Suprapubic skin (tissue), 4 donors: ENCODE measurements at places on chromosomes 7 and 10. TPM values are rescaled to one million over a fixed set of nuclear protein-coding genes. Genes with fewer than 3 reads are reported as not detected.

DNA sequence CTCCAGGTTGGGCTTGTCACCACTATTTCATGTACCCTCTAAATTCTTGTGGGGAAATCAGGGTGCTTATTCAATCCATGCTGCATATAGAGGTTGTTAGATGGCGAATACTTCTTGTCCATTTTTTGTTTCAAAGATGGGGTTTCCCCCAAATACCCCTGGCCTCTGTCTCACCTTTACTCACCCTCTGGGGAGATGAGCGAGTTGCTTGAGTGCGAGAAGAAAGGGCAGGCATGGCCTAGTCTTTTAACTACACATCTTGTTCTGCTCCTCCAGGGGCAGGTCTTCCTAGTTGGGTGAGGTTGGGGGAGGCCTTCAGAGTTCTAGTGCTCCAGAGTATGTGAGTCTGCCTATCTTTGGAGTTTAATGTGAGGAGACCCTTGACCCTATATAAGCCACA is 46.2 kb downstream of the HHEX start:
- no peak overlapping the region for H3K27ac ChIP-seq
- no peaks in the 10 kb centered on the region for H3K27me3 ChIP-seq

- H3K36me3 ChIP-seq: no peaks in the 10 kb centered on the region
- H3K4me1 ChIP-seq: no peaks in the 10 kb centered on the region
- no peak for DNase-seq
- H3K4me3 ChIP-seq: no peak overlapping the region
- H3K27ac ChIP-seq: no peak overlapping the region
- H3K27me3 ChIP-seq: no peaks in the 10 kb centered on the region
Observed at GRCh38 chr10:106941297-106942034, 223.0 kb downstream of the SORCS1 start.

PTF1A gene
- not detected for total RNA-seq

DNA sequence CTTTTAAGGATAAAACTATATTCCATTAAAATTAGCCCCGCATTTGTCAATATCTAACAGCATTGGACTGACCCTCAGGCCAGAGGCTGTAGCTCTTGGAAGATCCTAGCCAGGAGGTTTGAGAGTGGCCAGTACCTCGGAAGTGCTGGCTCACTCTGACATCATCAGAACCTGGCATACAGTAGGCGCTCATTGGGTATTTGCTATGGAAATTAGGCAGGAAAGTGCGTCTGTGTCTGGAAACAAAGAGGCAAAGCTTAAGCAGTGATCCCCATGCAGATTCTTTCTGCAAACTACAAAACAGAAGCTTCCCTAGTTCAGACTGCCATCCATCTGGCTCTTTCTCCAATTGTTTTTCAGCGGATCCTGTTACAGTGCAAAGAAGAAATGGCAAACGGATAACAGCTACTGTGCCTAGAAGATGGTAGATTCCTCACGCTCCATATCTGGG is 1.7 kb upstream of the PRKCQ start:
- no peak overlapping the region for H3K4me3 ChIP-seq
- H3K27me3 ChIP-seq: peaks cover 45% of the 10 kb centered on the region
- no peak overlapping the region for H3K27ac ChIP-seq
- no peaks in the 10 kb centered on the region for H3K36me3 ChIP-seq

GRCh38 chr10:45425621-45426563 is 51.9 kb downstream of the ALOX5 start:
- no peaks in the 10 kb centered on the region for H3K36me3 ChIP-seq
- no peak overlapping the region for H3K4me3 ChIP-seq
- DNase-seq: no peak
- peaks cover 30% of the 10 kb centered on the region for H3K27me3 ChIP-seq

DNA sequence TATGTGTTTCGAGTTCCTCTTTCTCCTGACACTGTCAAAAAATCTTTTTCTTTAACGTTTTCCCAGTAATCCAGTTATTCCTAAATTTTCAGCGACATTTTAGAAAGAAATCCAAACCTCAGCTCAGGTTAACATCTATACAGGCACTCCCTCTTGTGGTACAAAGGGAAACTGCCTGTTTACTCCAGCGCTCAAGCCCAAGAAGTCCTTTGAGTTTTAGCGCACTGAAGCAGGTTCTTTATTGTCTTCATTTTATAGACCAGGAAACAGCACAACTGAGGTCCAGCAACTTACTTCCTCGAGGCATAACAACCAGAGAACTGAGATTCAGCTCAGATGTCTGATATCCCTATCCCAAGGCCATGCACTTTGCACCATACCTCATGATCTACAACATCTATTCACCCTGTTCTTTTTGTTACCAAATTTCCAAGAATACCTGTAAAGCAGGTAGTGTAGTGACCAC is 287.2 kb upstream of the MKLN1 start:
- H3K4me3 ChIP-seq: no peak overlapping the region
- no peaks in the 10 kb centered on the region for H3K27me3 ChIP-seq
- no peak for DNase-seq
- H3K27ac ChIP-seq: peak overlapping the region; percentile 31
- H3K36me3 ChIP-seq: peaks cover 3% of the 10 kb centered on the region
- H3K4me1 ChIP-seq: peaks cover 33% of the 10 kb centered on the region

DNA sequence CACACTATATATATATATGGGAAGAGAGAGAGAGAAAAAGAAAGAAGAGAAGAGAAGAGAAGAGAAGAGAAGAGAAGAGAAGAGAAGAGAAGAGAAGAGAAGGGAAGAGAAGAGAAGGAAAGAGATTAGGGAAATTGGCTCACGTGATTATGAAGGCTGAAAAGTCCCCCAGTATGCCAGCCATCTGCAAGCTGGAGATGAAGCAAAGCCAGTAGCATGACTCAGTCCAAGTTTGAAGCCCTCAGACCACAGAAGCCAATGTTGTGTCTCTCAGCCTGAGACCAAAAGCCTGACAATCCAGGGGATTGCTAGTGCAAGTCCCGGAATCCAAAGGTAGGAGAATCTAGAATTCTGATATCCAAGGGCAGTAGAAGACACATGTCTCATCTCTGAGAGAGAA is 206.3 kb upstream of the PRSS1 start:
- no peak overlapping the region for H3K4me3 ChIP-seq
- no peak for DNase-seq
- no peak overlapping the region for H3K27ac ChIP-seq
- no peaks in the 10 kb centered on the region for H3K36me3 ChIP-seq
- no peaks in the 10 kb centered on the region for H3K4me1 ChIP-seq

DNA sequence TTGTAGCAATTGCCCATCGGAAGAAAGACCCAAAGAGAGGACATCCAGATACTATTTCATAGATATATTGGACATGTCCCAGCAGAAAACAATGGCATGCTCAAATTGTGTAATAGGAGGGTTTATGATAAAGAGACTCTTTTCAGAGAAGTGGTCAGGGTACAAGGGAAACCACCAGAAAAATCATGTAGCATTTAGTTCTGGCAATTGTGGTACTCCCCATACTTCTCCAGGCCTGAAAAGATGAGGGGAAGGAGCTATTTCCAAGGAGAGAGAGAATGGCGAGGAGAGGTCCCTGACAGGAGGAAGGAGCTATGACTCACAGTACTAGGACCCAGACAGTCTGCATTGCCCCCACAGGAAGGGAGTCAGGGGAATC is 68.4 kb upstream of the ADO start:
- H3K27ac ChIP-seq: no peak overlapping the region
- H3K27me3 ChIP-seq: no peaks in the 10 kb centered on the region

GRCh38 chr10:107583974-107584373 is 419.5 kb upstream of the SORCS1 start:
- no peak overlapping the region for H3K27ac ChIP-seq
- H3K4me1 ChIP-seq: no peaks in the 10 kb centered on the region
- H3K4me3 ChIP-seq: no peak overlapping the region
- no peaks in the 10 kb centered on the region for H3K27me3 ChIP-seq
- no peaks in the 10 kb centered on the region for H3K36me3 ChIP-seq
- DNase-seq: no peak

DNA sequence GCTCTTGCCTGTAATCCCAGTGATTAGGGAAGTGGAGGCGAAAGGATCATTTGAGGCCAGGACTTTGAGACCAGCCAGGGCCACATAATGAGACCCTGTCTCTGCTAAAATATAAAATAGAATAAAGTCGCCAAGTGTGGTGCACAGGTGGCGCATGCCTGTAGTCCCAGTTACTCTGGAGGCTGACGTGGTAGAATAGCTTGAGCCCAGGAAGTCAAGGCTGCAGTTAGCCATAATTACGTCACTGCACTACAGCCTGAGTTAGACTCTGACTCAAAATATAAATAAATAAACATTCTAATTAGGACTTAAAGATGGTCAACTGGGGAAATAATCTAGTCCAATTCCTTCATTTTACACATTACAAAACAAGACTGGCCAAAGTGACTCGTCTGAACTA is 768 bp downstream of the CHCHD2 start:
- H3K4me1 ChIP-seq: peaks cover 15% of the 10 kb centered on the region
- H3K27me3 ChIP-seq: no peaks in the 10 kb centered on the region
- peak overlapping the region; percentile 94 for H3K27ac ChIP-seq

AKR1D1 gene
- not detected for total RNA-seq

PARD3 gene
- 165 TPM for total RNA-seq

CHAT gene
- not detected for total RNA-seq

DNA sequence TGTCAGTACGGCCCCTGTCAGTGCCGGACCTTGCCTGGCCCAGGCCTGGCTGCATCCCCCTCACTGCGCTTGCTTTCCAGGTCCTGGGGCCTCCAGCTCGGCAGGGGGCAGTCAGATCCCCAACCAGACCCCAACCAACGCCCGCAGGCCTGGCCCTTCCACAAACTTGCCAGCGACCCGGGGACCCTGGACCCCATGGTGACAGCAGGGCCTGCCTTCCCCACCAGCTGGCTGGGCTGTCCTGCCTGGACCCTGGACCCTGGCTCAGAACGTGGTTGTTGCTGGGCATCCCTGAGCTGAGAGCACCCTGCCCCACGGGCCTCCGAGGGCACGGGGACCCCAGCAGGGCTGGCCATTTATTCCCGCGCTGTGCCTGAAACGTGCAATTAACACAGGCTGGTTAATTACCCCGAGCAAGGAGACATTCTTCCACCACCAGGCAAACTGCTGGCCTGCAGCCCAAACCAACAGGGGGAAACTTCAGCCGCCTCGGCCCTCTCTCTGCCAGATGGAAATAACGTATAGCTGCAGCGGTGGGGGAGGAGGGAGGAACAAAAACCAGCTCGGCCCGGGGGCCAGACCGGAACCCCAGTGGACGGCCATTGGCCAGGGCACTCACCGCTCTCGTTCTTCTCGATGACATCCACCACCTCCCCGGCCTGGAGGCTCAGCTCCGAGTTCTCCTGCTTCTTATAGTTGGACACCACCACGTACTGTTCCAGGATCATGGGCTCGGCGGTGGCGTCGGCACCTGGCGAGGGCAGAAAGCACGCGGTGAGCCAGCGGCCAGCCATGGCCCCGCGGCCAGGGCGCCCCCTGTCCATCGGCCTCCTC is 167.1 kb downstream of the NEURL1 start:
- H3K4me3 ChIP-seq: peak overlapping the region; percentile 57
- peaks cover 56% of the 10 kb centered on the region for H3K4me1 ChIP-seq
- H3K27ac ChIP-seq: peak overlapping the region; percentile 92
- no peak for DNase-seq
- no peaks in the 10 kb centered on the region for H3K27me3 ChIP-seq
- peaks cover 16% of the 10 kb centered on the region for H3K36me3 ChIP-seq

DNA sequence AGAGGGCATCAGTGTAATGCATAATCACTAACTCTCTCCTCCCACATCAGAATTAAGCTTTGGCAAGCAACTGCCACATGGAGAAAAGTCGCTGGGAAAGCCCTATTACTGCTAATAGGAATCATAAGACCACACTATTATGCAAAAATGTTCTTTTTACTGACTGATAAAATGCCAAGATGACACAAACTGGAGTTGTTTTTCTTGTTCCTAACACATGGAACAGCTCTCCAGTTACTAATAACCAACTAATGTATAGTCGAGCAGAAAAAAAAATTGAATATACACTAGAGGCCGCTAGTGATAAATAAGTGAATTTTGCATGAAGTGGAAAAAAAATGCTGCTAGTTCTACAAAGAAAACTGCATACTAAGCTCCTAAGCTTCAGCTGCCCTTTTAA is 165.6 kb downstream of the TPK1 start:
- DNase-seq: no peak
- H3K4me1 ChIP-seq: peaks cover 13% of the 10 kb centered on the region
- no peak overlapping the region for H3K4me3 ChIP-seq

FGFR2 gene
- total RNA-seq: 131 TPM

DNA sequence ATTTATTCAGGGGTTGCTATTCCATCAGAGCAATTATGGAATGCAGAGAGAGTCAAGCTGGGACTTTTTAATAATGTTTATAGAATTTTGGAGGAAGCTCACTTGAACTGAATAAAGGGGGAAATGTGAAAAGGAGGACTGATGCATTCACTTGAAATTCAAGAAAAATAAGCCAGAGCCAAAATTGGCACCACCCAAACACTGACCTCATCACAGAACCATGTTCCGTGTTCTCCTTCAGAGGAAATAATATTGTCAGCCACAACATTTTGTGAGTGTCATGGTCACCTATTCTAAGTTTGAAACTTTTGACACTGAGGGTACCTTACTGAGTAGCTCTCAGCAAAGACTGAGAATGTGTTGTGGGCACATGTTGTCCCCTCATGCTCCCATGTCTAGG is 207.0 kb downstream of the ANK3 start:
- H3K36me3 ChIP-seq: peaks cover 5% of the 10 kb centered on the region
- peak overlapping the region; percentile 61 for H3K27ac ChIP-seq
- no peaks in the 10 kb centered on the region for H3K4me1 ChIP-seq

- no peaks in the 10 kb centered on the region for H3K36me3 ChIP-seq
- H3K27ac ChIP-seq: no peak overlapping the region
- no peaks in the 10 kb centered on the region for H3K27me3 ChIP-seq
- no peak overlapping the region for H3K4me3 ChIP-seq
Observed at GRCh38 chr7:114787556-114787955, 134.3 kb upstream of the MDFIC start.

ABCC2 gene
- 1.6 TPM for total RNA-seq

DNA sequence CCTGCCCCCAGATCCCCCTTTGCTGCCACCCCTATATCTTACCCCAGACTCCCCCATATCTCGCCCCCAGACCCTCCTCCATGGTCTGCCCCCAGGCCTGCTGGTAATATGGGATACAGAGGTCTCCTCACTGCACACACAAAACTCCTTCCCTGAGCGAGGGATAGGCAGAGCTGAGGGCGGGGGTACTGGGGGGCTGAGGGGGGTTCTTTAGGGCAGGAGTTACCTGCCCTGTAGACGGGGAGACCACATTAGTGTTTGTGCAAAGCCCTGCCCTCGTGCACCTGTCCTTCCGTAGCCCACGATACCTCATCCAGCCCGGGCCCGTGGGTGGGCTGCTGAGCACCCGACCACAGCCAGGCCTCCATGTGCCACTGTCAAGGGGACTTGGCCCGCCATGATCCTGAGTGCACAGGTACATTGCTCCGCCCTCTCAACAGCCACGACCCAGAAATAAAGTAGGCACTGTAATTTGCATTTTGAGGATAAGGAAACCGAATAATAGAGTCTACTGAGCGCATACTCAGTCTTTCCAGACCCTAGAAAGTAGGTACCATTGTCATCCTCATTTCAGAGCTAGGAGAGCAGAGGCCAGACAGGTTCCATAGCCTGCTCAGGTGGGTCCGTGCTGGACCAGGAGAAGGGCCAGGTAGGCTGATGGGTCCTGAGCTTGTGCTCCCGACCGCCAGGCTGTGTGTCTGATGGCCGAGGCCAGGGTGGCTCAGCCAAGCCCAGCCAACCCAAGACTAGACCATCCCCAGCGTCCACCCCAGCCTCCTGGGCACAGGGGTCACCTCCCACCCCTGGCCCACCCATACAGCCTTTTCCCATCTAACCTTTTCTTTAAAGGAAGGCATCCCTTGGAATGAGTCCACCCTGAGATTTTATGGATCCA is 115.2 kb downstream of the LHPP start:
- H3K27ac ChIP-seq: no peak overlapping the region
- H3K36me3 ChIP-seq: no peaks in the 10 kb centered on the region
- H3K4me3 ChIP-seq: no peak overlapping the region
- H3K27me3 ChIP-seq: no peaks in the 10 kb centered on the region
